ENCODE measurements at places on chromosomes 4 and X. TPM values are rescaled to one million over a fixed set of nuclear protein-coding genes. Genes with fewer than 3 reads are reported as not detected.

The CENPVL1 gene
- total RNA-seq, result not detected

The GAGE13 gene
- not detected for total RNA-seq

The ADGRL3 gene
- total RNA-seq, result 8.9 TPM

- H3K27ac ChIP-seq, result no peak overlapping the region
- H3K27me3 ChIP-seq, result no peaks in the 10 kb centered on the region
- peaks cover 5% of the 10 kb centered on the region for H3K36me3 ChIP-seq
These were observed 29.2 kb upstream of the LARP1B start for GRCh38 chr4:128031756-128032384.

- DNase-seq, result no peak
- no peaks in the 10 kb centered on the region for H3K27me3 ChIP-seq
- H3K4me3 ChIP-seq, result no peak overlapping the region
- no peaks in the 10 kb centered on the region for H3K36me3 ChIP-seq
- H3K4me1 ChIP-seq, result no peaks in the 10 kb centered on the region
These were observed 11.4 kb upstream of the NKRF start for GRCh38 chrX:119617517-119618164.

DNA sequence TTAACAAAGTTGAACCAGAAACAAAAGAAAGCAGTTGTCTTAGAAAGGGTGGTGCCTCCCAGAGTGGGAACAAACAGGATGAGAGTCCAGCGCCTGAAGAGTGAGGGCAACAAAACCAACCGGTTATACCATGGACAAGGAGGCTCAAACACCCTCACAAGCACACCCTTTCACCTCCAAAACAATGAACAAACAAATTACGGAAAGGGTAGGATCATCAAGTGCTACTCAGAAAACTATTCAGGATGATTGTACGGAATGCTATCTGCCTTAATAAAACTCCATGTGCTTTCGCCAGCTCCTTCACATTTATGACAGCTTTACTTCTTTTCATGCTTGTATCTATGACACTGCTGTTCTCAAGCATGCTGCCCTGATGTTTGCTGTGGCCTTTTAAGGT lies 26.8 kb downstream of the SLC39A8 start:
- H3K36me3 ChIP-seq, result no peaks in the 10 kb centered on the region
- no peak overlapping the region for H3K4me3 ChIP-seq
- no peaks in the 10 kb centered on the region for H3K27me3 ChIP-seq
- DNase-seq, result no peak

GRCh38 chr4:82360298-82361177 lies 13.3 kb downstream of the HNRNPD start:
- H3K27ac ChIP-seq, result no peak overlapping the region
- H3K4me3 ChIP-seq, result no peak overlapping the region
- H3K36me3 ChIP-seq, result peaks cover 27% of the 10 kb centered on the region
- no peaks in the 10 kb centered on the region for H3K4me1 ChIP-seq

DNA sequence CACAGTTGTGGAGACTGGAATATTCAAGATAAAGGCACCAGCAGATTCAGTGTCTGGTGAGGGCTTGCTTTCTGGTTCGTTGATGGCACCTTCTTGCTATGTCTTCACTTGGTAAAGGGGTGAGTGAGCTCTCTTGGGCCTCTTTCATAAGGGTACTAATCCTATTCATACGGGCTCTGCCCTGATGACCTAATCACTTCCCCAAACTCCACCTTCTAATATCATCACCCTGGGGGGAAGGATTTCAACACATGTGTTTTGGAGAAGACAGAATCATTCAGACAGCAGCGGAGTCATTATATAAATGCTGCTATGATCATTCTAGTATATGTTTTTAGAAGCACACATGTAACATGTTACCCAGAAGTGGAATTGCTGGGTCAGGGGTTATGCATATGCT lies 295.3 kb upstream of the CTSO start:
- H3K36me3 ChIP-seq, result no peaks in the 10 kb centered on the region
- no peak for DNase-seq
- H3K27me3 ChIP-seq, result no peaks in the 10 kb centered on the region
- H3K27ac ChIP-seq, result no peak overlapping the region
- no peak overlapping the region for H3K4me3 ChIP-seq
